ENCODE measurements at places on chromosomes 16 and 17.

- no peak for DNase-seq
Observed at GRCh38 chr17:78538033-78538776, 39.0 kb downstream of the DNAH17 start.

- no peak for DNase-seq
Observed at GRCh38 chr17:51064061-51064735, 56.5 kb downstream of the SPAG9 start.

DNA sequence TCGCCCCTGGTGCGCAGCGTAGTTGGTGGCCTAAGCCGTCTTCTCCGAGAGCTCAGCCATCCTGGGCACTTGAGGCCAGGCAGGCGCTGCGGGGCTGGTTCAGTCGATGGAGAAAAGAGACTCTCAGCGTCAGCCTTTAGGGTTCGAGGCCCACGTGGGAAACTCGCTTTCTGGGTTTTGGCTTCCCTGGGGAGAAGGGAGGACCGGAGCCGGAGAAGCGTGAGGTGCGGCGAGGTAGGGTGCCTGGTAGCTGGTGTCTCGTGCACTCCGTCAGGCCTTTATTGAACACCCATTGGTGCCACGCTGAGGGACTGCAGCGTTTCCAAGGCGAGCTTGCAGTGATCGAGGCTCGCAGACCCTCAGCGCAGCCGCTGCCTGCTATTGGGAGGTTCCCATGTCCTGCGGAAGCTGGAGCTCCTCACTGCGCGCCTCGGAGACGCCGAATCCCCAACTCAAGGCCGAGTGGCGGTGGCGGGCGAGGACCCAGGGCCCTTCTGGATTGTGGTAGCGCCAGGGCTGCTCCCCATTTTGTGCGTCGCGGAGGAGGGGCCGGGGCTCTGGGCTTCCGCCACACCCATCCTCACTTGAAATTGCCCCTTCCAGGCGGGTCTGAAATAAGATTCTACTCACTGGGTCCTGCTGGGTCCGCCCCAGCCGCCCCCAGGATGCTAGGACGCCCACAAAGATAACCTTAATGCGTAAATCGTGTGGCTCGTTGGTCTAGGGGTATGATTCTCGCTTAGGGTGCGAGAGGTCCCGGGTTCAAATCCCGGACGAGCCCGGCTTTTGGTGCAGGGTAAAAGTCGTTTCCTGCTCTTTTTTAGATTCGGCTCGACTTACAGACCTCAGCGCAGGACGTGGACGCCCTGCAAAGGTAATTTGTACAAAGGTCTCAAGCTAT is 1.2 kb downstream of the OR1F1 start:
- peak; percentile 72 for DNase-seq

DNA sequence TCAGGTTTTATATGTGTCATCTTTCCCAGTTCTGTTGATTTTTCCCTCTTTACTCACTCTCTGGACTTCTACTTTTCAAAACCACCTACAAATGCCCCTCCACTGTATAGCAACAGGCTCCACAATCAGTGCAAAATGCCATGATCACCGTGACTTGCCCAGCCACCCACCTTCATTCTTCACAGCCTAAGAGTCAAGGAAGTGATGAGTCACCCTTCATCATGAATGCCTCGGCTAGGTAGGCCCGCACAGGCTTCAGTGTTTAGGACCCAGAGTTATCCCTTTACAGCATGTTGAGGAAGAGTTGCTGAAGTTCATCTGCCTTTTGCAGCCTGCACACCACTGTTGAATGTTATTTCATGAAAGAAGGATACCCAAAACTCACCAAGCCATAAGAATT is 158.6 kb downstream of the PMP22 start:
- DNase-seq: peak; percentile 47

DNA sequence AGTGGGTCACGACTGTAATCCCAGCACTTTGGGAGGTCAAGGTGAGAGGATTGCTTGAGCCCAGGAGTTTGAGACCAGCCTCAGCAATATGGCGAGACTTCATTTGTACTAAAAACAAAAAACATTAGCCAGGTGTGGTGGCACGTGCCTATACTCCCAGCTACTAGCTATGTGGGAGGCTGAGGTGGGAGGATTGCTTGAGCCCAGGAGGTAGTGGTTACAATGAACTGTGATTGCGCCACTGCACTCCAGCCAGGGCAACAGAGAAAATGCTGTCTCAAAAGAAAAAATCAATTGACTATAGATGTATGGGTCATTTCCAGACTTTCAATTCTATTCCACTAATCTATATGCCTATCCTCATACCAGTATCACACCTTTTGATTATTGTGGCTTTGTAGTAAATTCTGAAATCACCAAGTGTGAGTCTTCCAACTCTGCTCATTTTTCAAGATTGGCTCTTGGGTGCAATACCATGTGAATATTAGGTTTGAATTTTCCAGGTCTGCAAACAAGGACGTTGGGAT is 27.2 kb upstream of the CEP20 start:
- DNase-seq: no peak

DNA sequence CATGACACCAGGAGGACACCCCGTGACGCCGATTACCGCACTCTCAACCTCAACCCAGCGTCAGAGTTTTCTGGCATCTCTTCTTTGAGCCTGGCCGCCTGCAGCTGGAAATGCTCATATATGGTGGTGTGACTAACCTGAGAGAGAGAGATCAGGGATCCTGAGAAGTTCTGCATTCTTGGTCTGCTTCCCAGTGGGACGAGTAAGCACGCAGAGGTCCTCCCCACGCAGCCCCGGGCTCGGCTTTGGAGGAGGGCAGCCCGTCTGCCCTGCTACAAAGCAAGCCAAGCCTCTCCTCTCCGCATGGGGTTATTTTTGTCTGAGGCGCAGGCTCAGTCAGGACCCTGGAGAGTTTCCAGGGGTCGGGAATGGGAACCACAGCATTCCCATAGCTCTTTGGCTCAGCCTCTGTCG is 16.5 kb downstream of the CRISPLD2 start:
- DNase-seq: peak; percentile 100

GRCh38 chr16:64990101-64990500 is 131.8 kb downstream of the CDH11 start:
- no peak for DNase-seq

DNA sequence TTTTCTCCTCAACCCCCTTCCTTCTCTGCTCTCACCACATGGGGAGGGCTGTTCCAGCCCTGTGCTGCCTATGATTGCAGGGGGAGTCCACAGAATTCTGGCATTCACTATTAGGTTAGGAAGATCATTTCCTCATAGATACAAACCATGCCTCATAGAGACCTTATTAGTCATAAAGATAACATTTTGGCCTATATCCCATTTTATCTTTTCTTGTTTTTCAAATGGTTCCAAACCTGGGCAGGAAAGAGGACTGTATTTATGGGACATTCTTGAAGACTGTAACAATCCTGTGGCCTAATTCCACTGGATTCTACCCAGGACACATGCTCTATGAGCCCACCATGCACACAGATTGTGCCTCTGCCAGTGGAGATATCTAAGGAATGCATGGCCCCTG is 51.7 kb downstream of the ASIC2 start:
- peak; percentile 14 for DNase-seq

DNA sequence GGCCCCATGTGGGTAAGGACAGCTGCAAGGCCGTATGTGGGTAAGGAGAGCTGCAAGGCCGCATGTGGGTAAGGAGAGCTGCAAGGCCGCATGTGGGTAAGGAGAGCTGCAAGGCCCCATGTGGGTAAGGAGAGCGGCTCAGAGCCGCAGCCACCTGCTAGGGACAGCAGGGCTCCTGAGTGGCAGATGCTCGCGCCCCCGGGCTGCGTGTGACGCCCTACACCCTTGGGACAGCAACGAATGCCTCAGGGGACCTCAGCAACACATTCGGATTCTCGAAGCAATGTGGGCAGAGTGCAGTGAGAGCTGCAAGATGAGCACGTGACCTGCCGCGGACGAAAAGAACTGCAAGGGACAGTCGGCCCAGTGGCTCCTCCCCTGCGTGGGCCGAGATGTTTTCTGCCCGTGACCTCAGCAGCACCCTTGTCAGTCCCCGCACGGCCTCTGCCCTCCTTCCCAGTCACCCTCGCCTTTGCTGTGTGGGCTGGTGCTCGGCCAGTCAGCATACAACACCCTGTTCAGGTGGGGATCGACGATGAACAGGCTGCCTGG is 9.6 kb upstream of the SLC38A8 start:
- no peak for DNase-seq

DNA sequence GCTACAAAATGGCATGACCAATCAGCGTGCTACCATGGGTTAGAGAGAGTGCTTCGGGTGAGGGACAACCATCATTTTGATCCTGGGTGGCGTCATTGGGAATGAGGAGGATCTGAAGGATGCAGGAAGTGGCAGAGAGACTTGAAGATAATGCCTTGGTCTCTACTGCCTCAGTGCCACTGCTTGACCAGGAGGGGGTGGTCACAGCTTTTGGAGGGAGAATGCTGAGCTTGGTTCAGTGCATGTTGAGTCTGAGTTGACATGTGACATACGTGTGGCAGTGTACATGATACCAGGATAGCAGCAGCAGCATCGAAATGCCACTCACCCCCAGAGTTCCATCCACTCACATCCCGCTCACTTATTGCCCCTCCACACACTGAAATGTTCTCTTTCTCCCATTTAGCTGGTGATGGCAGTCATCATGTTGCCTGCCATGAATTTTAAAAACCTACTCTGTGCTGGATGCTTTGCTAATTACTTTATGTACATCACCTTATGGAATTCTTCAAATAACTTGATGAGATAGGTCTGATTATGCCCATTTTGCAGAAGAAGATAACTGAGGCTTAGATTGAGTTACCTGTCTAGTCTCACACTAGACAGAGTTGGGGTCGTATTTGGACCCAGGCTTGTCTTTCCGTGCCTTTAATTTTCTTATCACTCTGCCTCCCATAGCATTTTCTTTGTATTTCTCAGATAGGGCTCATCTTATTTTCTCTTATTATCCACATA is 36.7 kb downstream of the ARSG start:
- DNase-seq: no peak

- no peak for DNase-seq
Observed at GRCh38 chr16:58154345-58154744, 25.2 kb upstream of the CFAP20 start.

GRCh38 chr17:42025191-42025579 is 5.3 kb downstream of the NKIRAS2 start:
- DNase-seq: no peak

DNA sequence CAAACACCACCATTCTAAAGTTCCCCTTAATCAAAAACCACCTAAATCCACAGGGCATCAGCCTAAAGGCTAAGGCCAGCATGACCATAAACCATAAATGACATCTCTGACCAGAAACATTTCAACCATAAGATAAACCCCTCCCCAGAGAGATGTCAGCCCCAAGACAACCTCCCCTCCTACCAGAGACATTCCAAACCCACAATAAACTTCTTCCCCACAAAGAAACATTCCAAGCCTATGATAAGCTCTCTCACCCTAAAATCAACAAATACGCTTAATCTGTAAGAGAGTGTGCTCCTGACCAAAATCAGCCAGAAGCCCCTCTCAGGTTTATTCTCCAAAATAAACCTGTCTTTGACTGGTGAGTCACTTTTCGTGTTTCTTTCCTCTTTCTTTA is 54.8 kb downstream of the SLFN5 start:
- DNase-seq: no peak

- DNase-seq: no peak
Observed at GRCh38 chr16:16113076-16113475, 110.2 kb downstream of the ABCC6 start.

DNA sequence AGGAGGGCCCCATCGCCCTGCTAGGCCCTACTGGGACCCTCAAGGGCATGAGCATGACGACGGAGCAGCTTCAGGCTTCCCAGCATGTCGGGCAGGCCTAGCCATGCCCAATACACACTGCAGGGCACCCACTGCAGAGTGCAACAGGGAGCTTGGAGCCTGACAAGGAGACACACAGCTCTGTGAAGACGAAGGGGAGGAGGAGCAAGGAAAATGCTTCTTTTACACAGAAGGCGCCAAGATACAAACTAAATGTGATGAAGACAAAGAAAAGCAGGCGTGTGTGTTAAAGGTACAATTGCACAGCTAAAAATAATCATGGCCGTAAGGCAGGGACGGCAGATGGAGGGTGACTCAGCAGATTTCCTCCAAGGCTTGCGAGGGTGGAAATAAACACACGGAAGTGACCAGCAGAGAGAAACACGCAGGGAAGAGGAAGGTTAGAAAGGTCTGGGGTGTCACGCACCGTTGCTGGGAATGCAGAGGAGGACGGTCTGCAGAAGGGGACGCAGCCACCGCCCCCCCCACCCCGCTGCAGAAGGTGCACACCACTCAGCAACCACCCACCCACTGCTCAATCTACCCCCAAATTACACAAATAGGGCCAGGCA is 108.5 kb downstream of the ZNF778 start:
- DNase-seq: peak; percentile 87

DNA sequence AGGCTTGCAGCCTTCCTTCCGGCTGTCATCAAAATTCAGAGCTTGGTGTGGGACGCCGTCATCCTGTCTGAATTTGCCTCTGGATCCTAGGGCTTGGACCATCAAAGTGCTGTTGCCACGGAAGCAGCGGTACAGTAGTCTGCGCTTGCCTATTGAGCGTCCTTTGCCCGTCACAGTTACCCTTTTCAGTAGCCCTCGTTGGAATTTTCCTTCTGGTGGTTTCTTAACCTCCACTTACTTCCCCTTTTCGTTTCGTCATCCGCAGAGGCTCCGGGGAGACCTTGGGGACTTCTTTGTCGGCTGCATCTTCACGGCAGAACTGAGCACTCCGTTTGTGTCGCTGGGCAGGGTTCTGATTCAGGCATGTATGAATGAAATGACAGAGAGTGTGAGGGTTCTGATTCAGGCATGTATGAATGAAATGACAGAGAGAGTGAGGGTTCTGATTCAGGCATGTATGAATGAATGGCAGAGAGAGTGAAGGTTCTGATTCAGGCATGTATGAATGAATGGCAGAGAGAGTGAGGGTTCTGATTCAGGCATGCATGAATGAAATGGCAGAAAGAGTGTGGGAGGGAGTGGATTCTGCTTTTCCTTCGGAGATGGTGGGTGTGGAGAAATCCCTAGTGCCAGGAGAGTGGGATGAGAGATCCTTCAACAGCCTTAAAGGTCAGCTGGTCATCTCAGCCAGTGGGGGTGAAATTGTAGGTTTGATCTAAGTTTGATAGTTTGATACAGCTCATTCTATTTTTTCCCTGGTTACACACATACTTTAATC is 8.0 kb downstream of the TLCD3A start:
- no peak for DNase-seq

GRCh38 chr17:17191346-17191792 is 14.8 kb downstream of the PLD6 start:
- DNase-seq: peak; percentile 84

GRCh38 chr17:5869041-5869745 is 201.0 kb upstream of the WSCD1 start:
- no peak for DNase-seq

GRCh38 chr17:67999291-67999911 is 3.1 kb upstream of the C17orf58 start:
- peak; percentile 60 for DNase-seq
